Osteoblast (primary cell): ENCODE measurements at places on chromosomes 13 and 19. TPM values are rescaled to one million over a fixed set of nuclear protein-coding genes. Genes with fewer than 3 reads are reported as not detected.

Gene FFAR2
- not detected in 2 replicates for total RNA-seq

Gene TMEM59L
- total RNA-seq: 0.36 and 2.1 TPM in 2 replicates

Gene CEACAM16
- total RNA-seq: under 0.01 TPM in 1 of 2 replicates, not detected in the other

Gene SIGLECL1
- total RNA-seq: not detected in 2 replicates

Gene PAF1
- total RNA-seq: 29.3 and 29.8 TPM in 2 replicates

Gene OR10H3
- total RNA-seq: not detected in 2 replicates

- DNase-seq: no peak
These were observed 7.5 kb upstream of the BCAT2 start for GRCh38 chr19:48818234-48818820.

DNA sequence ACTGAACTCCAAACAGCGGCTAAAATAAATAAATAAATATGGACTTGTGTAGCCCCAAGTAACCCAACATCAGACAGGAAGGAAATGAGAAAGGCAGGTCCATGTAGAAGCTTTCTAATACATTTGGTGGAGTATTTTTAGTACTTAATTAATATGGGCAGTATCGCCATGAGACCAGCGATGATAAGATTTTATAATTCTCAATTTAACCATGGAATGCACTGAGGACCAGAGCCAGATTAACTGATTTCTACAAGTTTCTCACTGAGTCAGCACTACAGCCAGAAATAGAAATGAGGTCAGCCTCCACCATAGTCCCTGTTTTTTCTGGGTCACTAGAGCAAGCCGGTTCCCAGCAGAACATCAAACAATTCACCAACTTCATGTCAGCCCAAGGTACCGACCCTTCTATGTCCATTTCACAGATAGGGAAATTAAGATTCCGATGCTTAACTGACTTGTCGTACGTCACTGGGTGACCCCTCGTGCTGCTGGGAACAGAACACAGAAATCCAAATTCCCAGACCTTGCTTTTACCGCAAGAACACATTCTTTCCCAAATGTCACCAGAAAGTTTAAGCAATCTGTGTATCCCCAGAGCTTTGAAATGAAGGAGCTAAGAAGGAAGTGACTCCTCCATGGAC, 90.4 kb downstream of the COL4A1 start:
- DNase-seq: no peak

- DNase-seq: peak; percentile 98
These were observed 1.5 kb downstream of the MYADM start for GRCh38 chr19:53868892-53869804.

GRCh38 chr13:75889427-75889826, 253.3 kb downstream of the LMO7 start:
- no peak for DNase-seq

- no peak for DNase-seq
These were observed 241.0 kb downstream of the KLF5 start for GRCh38 chr13:73299787-73300186.

- peak; percentile 58 for DNase-seq
These were observed 23.4 kb downstream of the CCNE1 start for GRCh38 chr19:29834991-29835846.

DNA sequence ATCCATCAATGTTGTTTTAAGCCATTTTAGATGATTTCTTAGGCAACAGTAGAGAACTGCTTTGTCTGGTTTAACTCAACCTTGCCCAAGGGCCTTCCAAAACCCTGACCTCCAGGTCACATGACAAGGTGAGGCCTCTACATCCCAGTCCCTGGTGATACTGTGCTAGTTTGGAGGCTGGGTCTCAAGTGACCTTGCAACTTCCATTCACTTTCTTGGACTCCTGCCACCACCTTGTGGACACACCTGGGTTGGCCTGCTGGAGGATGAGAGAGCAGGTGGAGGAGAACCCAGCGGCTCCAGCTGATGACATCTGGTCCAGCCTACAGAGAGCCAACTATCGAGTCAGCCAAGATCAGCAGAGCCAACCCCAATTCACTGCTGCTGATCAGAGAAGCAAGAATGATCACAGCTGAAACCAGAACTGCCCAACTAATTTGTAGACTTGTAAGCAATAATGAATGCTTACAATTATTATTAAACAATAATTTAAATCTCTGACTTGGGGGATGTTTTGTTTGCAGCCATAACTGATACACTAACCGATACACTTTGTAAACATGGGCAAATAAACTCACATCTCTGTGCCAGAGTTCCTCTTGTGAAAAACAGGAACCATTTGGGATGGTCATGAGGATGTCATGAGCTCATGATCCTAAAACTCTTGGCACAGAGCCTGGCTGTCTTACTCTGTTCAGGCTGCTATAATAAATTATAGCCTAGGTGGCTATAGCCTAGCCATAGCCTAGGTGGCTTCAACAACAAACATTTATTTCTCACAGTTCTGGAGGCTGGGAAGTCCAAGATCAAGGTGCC, 11.5 kb downstream of the FAM187B start:
- no peak for DNase-seq

GRCh38 chr19:18763674-18764590, 27.2 kb downstream of the COMP start:
- DNase-seq: peak; percentile 99

DNA sequence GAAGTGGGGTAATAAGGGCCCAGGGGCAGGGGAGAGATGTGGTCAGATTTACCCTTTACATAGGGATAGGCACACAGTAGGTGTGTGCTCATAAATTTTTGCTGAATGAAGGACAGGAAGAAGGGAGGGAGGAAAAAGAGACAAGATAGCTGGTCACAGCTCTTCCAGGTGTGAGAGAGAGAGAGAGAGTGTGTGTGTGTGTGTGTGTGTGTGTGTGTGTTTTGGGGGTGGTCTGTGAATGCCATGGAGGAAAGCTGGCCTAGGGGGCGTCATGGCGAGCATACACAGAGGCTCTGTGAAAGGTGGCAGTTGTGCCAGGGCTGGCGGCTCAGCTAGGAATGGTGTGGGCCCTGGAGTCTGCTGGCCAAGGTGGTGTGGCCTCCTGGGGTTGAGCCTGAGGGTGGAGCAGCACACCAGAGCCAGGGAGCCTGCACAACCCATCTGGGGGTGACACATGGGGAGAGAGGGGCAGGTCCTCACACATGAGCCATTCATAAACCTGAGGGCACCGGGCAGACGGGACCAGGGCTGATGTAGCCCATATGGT, 6.0 kb upstream of the PRX start:
- DNase-seq: no peak

DNA sequence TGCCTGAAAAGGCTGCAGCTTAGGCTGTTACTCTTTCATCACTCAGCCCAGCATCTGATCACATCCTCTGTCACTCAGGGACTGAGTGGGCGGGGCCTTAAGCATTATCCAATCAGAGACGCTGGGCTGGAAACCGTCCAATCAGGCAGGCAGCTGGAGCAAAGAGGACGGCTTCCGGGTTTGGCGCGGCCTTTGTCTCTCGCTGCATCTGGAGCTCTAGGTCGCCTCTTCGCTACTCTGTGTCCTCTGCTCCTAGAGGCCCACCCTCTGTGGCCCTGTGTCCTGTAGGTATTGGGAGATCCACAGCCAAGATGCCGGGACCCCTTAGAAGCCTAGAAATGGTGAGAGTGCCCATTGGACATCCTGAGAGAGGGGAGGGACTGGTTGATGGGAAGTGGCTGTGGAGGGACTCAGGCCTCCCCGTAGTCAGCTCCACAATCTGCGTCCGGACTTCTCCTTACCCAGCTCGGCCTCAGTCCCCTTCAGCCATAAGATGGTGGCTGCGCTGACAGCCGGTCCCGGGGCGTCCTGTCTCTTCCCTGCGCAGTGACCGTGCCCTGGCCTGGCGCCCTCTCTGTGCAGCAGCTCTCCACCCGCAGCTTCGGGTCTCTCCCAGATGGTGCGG, at the start of gene ZNF486:
TSS of gene ZNF486 (plus strand) at position 195 of the 625 bp plus-strand sequence. CDS start at position 312, 117 bp downstream.
- DNase-seq: peak; percentile 91

- DNase-seq: no peak
These were observed 13.1 kb downstream of the ZNF773 start for GRCh38 chr19:57512845-57513244.

DNA sequence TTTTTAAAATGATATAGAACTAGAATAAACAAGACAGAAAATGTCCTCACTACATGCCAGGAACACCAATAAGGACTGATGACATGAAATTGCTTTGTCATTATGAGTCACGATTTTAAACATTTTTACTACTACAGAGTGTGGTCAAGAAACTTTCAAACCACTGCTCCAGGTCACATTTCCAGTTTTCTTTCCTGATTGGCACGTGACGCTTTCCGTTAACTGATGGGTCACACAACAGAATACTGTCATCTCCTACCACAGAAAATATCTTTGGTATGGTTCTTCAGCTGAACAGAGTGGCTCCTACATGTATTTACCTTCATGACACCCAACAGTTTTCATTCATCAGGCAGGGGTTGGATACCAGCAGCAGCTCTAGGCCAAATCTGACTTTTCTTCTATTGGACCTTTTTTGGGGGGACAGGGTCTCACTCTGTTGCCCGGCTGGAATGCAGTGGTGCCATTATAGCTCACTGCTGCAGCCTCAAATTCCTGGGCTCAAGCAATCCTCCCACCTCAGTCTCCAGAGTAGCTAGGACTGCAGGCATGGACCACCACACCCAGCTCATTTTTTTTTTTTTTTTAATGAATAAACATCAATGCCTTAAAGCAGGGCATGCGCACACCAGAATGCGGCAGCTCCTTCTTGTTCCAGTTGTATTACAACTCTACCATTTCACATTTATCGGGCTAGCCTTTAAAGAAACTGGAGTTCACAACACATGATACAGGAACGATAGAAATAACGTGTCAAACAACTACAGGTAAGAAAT, 147.4 kb downstream of the RNF17 start:
- DNase-seq: no peak

DNA sequence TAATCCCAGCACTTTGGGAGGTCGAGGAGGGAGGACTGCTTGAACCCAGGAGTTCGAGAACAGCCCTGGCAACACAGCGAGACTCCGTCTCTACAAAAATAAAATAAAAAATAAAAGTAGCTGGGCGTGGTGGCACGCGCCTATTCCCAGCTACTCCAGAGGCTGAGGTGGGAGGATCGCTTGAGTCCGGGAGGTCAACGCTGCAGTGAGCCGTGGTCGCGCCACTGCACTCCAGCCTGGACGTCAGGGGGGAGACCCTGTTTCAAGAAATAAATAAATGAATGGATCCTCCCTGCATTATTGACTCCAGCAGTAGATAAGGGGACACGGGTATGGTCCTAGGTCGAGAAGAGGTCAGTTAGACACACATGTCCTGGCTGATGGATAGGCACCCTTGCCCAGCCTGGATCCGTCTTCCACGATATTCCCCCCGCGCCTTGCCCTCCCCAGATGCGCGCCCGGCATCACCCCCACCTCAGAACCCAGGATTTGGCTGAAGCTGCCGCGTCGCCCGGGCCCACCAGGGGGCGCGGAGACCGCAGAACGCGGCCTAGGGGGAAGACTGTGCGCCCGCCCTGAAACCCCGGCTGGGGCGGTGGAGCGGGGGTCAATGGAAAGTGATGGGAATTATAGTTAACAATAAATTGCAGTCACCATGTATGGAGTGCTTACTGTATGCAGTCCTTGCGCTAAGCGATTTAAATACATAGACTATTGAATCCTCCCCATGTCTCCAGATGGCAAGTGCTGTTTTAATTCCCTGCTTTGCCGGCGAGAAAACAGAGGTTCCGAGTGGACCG, 2.1 kb upstream of the HOOK2 start:
- DNase-seq: peak; percentile 99

DNA sequence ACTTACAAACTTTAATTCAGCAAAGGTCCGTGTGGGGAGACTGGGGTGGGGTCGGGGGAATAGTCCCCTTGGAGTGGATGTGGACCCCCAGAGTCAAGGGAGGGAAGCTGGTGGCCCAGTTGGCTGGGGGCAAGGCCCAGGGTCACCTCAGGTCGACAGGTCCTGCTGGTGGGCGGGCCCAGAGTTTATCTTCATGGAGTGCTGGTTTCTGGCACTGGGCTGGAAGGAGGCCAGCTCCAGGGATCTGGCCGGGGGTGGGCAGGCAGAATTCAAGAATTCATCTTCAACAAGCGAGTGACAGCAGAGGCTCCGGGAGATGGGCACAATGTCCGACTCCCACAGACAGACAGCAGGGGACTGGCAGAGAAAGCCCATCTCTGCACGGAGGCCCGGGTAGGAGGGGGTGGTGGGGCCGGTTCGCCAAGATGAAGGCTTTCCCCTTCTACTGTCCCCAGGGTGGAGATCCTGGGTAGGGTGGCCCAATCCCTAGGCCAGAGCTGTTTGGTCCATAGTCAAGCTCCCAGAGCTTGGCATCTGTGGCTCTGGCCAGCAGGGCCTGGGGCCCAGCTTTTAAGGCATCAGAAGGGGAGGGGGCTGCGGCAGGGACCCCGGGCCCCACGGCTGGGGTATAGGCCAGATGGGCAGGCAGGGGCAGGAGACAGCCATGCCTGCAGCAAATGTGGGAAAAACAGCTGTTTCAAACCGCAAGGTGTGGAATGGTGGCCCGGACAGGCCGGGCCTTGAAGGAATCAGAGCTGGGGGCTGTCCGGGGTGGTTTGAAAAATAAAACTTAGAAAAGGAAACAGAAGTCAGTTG, 622 bp upstream of the FDX2 start:
- peak; percentile 81 for DNase-seq

DNA sequence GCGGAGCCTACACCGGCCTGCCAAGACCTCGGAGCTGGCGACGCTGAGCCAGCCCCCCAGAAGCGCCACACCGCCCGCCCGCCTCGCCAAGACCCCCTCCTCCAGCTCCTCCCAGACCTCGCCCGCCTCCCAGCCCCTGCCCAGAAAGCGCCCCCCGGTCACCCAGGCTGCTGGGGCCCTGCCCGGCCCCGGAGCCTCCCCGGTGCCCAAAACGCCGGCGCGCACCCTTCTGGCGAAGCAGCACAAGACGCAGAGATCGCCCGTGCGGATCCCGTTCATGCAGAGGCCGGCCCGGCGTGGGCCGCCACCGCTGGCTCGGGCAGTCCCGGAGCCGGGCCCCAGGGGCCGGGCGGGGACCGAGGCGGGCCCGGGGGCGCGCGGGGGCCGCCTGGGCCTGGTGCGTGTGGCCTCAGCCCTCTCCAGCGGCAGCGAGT, 10.2 kb downstream of the C19orf25 start:
- DNase-seq: peak; percentile 98

DNA sequence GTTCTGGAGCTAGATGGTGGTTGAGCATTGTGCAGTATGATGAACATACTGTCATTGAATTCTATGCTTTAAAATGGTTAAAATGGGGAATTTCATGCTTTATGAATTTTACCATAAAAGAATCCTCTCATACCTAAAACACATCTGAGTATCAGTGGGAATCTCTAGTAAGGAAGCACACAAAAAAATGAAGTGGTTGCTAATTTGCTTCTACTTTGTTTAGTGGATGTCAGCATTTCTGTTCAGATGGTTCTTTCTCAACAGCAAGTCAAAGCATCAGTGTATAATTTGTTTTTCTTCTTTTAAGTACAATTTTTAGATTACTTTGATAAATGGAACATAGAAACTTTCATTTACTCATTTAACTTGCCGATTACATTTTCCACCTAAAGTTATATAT, 52.1 kb upstream of the AKAP11 start:
- DNase-seq: no peak

GRCh38 chr19:58563034-58563573, 4.7 kb upstream of the UBE2M start:
- peak; percentile 80 for DNase-seq

GRCh38 chr13:97223711-97224541, 1.8 kb downstream of the MBNL2 start:
- DNase-seq: peak; percentile 85

- DNase-seq: no peak
These were observed 47.8 kb downstream of the KCTD15 start for GRCh38 chr19:33844478-33844877.
